ENCODE measurements at places on chromosomes 1 and 21. TPM values are rescaled to one million over a fixed set of nuclear protein-coding genes. Genes with fewer than 3 reads are reported as not detected.

The RGS16 gene
- total RNA-seq, result 0.74 TPM

The ITLN2 gene
- not detected for total RNA-seq

The C8A gene
- not detected for total RNA-seq

The CD160 gene
- not detected for total RNA-seq

The NR1I3 gene
- total RNA-seq, result not detected

The RNU1-4 gene
- total RNA-seq, result under 0.01 TPM

The NCF2 gene
- total RNA-seq, result 34.7 TPM

The CSF3R gene
- total RNA-seq, result not detected

The RGSL1 gene
- not detected for total RNA-seq

The NBPF6 gene
- total RNA-seq, result not detected

The PTGER3 gene
- total RNA-seq, result not detected

The ITGB2 gene
- 0.42 TPM for total RNA-seq

The NTRK1 gene
- not detected for total RNA-seq

The RORC gene
- total RNA-seq, result 0.35 TPM

The HJV gene
- total RNA-seq, result not detected

The TFF2 gene
- not detected for total RNA-seq

The CYP4A11 gene
- not detected for total RNA-seq

The RGS8 gene
- total RNA-seq, result not detected

The SPAG17 gene
- total RNA-seq, result 0.84 TPM

The DENND2C gene
- total RNA-seq, result 13.0 TPM

The KRTAP26-1 gene
- total RNA-seq, result not detected

The KCNK2 gene
- total RNA-seq, result not detected

The TMPRSS15 gene
- total RNA-seq, result not detected

The ARHGAP30 gene
- total RNA-seq, result 0.19 TPM

The RBP7 gene
- total RNA-seq, result not detected

The SH2D2A gene
- 2.5 TPM for total RNA-seq

The SPATA1 gene
- total RNA-seq, result 16.8 TPM

The ATP6V1G3 gene
- not detected for total RNA-seq

The BARHL2 gene
- total RNA-seq, result not detected

The AIRE gene
- total RNA-seq, result not detected

The FAM72B gene
- total RNA-seq, result 5.6 TPM

The VSIG8 gene
- total RNA-seq, result 0.05 TPM

The RHBG gene
- total RNA-seq, result 0.14 TPM

The ALDH4A1 gene
- total RNA-seq, result 40.9 TPM

The NT5C1A gene
- total RNA-seq, result not detected

The HIVEP3 gene
- total RNA-seq, result 0.19 TPM

The CGN gene
- 10.7 TPM for total RNA-seq

The NCSTN gene
- 57.1 TPM for total RNA-seq

The PLEKHN1 gene
- 13.5 TPM for total RNA-seq

The PLEKHA6 gene
- 10.2 TPM for total RNA-seq

The PTGFR gene
- 0.05 TPM for total RNA-seq

The BEST4 gene
- 0.05 TPM for total RNA-seq

The OR2T33 gene
- total RNA-seq, result not detected

The TRAF3IP3 gene
- not detected for total RNA-seq

The FGR gene
- total RNA-seq, result not detected

The MAP1LC3C gene
- total RNA-seq, result not detected

The SLC44A5 gene
- 0.07 TPM for total RNA-seq

The PRAMEF27 gene
- not detected for total RNA-seq

The NPHS2 gene
- total RNA-seq, result not detected

The PRELP gene
- total RNA-seq, result not detected

The HUNK gene
- total RNA-seq, result 0.07 TPM

The CSMD2 gene
- total RNA-seq, result not detected

Data from airway epithelial cell (primary cell).